ENCODE measurements at places on chromosomes 16 and 17.

- no peak for DNase-seq
Observed at GRCh38 chr17:9645851-9646545, 681 bp downstream of the USP43 start.

- no peak for DNase-seq
Observed at GRCh38 chr16:2497116-2497630, 16.6 kb upstream of the ATP6V0C start.

DNA sequence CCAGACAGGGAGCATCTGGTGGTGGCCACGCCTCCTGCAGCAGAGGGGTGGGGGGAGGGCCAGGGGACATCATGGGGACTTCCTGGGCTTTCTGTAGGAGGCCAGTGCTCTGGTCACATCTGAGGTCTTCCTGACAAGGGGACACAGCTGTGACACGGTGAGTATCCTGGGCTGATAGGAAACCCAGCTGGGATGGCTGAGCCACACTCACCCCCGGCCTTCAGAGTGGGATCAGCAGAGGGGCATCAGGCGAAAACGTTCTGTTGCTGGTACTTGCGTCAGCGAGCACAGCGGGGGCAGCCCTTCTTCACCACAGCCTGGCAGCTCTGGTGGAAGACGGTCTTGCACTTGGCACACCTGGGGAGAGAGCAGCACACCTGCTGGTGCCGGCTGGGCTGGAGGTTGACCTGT is 122.9 kb upstream of the SMURF2 start:
- no peak for DNase-seq

- no peak for DNase-seq
Observed at GRCh38 chr16:61263400-61263799, 772.8 kb downstream of the CDH8 start.

DNA sequence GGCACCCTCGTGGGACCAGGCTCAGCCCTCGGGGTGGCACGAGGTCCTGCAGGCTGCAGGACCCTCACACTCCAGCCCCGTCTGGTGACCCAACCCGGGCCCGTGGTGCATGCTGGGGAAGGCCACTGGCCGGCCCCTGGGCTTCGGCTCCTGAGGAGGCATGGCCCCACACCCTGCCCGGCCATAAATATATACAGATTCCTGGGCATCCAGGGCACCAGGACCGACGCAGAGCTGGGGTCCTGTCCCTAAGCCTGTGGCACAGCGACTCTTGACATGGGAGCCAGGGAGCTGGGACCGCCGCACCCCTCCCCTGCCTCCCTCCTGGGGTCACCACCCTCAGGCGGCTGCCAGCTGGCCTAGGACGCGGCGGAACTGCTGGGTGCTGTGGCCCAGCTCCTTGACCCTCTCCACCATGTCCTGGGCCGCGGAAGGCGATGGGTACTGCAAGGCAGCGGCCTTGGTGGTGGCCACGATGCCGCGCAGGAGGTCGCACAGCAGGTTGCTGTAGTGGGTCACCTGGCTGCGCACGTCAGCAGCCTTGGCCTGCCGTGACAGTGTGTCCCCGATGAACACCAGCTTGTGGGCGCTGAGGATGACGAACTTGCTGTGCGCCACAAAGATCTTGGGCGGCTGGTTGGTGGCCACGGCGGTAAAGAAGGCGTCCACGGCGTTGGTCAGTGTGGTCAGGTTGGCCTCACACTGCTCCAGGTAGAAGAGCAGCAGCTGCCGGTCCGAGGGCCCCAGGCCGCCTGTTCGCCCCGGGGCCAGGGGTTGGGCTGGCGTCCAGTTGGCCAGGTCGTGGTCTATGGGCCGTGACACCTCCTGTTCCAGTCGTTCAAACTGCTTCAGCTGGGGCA is 10.6 kb downstream of the CTRB1 start:
- DNase-seq = no peak

DNA sequence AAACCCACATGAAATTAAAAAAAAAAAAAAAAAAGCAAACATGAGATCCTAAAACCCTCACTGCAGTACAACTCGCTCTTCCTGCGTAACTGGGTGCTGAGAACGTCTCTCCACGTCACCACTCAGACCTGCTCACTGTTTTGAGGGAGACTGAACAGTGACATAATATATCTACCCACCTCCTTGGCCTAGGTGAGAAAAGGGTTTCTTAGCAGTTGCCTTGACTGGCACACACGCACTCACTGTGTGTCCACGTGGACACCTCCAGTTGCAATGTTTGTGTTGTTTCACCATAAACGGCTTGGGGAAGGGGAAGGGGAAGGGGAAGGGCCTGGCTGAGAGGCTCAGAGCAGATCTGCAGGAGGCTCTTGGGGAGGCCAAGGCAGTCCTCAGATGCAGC is 32.0 kb downstream of the FANCA start:
- no peak for DNase-seq

- DNase-seq = no peak
Observed at GRCh38 chr16:87855852-87856715, 13.2 kb downstream of the SLC7A5 start.

DNA sequence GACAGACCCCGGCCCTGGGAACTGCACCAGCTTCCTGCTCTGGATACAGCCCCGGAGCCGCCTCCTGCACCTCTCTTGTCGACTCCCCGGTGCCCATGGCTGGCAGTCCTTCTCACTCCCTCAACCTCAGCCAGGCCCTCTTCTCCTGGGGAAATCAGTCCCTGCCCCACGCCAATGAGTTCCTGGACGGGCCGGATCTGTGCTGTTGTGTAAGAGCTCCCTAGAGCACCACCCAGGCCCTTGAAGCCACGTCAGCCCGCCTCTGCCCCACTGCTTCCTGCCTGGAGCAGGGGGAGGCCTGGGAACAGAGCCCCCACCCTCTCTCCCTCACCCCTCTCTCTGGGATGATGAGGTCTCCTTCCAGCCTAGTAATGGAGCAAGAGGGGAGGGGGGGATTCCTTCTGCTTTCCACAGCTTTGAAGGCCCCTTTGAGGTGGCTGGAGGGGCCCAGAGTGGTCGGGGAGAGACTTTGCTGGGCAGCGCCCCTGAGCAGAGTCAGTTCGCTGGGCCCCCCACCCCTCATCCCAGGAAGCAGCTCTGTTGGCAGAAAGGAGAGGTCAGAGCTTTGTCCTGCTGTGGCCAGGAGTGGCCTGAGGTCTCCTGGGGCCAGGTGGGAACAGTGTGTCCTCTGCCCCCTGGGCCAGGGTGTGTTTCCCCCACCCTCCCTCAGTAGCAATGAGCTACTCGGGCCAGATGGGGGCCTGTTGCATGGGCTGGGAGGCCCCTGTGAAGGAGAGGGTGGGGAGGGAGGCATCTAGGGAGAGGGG is 3.8 kb downstream of the PRR29 start:
- DNase-seq = no peak

DNA sequence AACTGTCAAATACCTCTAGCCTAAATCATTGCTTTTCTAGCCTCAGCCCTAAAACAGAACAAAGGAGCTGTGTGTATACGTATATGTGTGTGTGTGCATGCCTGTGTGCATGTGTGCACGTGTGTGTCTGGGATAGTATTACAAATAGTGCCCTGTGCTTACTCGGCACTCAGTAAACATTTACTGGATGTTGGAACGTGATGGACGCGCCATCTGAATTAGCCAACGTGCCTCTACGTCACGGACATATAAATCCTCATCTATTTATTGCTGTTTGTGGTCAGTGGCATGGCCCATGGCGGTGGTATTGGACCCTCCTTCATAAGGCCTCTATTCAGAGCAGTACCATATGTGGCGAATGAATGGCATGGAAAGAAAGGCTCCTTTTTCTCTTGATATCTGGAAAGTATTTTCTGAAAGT is 37.5 kb downstream of the WWP2 start:
- no peak for DNase-seq

- DNase-seq = no peak
Observed at GRCh38 chr16:27491894-27492587, 57.7 kb downstream of the GTF3C1 start.

DNA sequence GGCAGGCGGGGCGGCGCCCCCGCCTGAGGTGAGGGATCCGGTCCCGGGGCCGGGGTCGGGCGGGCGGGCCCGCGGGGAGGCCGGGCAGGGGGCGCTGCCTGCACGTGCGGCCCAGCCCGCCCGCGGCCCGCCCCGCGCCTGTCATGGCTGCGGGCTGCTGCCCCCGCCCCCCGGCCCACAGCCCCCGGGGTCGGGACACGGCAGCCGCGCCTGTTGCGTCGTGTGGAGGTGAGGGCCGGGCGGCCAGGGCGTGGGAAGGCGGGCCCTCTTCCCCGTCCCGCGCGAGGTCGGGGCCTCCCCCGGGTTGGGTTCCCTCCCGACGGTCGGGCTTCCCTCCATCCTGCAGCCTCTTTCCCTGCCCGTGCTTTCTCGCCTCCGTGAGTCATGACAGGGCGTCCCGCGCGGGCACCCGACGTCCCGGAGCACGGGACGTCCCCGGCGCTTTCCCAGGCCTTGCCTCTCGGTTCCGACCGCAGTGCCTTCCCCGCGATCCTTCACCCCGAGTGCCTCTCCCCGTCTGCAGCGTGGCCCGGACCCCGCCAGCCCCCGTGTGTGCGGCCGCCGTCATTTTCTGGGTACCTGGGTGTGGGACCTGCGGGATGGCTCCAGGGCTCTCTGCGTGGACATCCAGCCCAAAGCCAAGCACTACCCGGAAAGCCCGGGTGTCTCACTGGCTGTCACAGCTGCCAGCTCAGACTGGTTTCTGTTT is 76.7 kb downstream of the CHD9 start:
- no peak for DNase-seq

DNA sequence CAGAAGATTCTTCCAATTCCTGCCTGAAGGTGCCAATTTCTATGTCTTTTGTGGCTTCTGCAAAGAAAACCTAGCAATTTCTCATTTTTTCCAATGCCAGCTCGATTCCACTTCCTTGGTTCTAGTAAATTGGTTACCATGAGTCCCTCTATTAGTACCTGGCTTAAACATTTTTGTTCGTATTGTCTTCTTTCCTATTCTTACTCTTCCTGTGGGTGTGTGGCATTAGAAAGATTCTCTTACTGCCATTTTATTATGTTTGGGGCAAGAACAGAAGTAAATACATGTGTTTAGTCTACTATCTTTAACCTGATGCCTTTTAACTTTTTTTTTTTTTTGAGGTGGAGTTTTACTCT is 20.3 kb upstream of the MAPK3 start:
- DNase-seq = no peak

DNA sequence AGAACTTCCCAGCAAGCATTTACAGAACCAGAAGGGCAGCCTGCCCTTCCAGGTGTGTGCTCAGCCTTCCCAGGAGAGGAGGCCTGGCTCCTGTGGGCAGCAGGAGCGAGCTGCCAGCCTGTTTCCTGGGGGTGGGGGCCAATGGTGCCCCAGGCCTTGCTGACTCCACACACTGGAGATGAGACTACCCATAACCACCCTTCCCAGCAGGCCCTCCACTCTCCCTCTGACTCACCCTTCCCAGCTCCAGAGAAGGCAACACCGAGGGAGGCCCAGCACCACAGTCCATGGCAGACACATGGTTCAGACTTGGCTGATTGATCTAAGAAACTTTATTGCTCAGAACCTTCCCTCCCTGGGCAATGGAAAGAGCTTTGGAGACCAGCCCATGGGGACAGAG is 1.8 kb upstream of the PRSS53 start:
- DNase-seq = no peak

GRCh38 chr16:7979448-7980132 is 610.7 kb downstream of the TMEM114 start:
- DNase-seq = no peak

DNA sequence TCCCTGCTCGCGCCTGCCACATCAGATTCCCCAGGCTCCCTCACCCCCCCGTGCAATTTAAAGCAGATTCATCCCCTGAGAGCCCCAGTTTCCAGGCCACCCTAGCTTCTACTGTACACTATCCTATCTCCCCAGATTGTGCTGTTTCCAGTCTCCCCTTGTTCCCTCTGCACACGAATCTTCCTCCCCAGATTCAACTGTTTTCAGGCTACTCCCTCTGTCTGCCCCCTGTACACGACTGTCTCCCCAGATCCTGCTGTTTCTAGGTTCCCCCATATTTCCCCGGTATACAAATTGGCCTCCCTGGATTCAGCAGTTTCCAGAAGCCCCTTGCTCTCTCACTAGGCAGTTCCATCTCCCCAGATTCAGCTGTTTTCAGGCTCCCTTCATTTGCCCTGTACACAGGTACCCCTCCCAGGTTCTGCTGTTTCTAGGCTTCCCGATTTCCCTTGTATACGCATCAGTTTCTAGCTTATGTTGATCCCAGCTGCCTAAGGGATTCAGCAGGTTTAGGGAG is 22.9 kb downstream of the COPZ2 start:
- no peak for DNase-seq

- no peak for DNase-seq
Observed at GRCh38 chr17:81867170-81867990, 3.8 kb downstream of the ARHGDIA start.

GRCh38 chr17:49132699-49133364 is at the start of gene B4GALNT2:
TSS of gene B4GALNT2 (plus strand) at chr17:49132769. CDS start at chr17:49132793, 24 bp downstream.
- no peak for DNase-seq

DNA sequence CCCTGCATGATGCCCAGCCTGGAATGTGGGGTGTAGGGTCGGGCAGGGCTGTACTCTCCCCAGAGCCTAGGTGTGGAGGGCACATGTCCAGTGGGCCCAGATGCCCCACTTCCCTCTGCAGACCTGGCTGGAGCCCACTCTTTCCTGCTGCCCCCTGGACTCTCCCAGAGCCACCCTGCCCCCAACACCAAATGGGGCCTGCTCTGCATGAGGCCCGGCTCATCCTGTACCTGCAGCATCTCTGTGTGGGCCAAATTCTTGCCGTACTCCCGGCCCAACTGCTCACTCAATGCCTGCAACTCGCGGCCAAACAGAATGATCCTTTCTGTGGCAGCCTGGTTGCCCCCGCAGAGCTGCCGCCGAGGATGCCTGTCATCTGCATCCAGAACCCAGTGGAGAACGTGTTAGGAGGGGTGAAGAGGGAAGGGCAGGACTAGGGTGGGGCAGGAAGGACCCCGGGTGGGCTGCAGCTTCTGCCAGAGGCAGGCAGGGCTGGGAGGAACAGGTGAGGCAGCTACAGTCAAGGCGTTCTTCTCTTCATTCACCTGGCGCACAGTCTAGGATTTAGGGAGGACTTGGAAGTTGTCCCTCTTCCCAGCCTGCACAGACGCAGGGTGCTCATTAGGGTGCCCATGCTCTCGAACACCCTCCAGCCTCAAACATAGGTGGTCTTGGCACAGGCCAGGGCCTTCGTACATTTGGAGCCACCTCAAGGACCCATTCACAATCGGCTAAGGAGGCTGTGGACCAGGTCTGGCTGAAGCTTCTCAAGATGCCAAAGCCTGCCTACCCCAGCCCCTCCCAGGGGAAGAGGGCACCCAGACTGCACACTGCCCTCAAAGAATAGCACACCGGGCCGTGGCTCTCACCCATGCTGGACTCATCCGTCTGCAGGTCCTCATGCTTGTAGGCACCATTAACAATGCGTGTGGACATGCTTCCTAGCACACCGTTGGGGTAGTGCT is 8.7 kb upstream of the GFOD2 start:
- no peak for DNase-seq

- DNase-seq = no peak
Observed at GRCh38 chr16:6204945-6205344, 1107.3 kb upstream of the EEF2KMT start.

GRCh38 chr16:74837056-74837455 is 62.4 kb upstream of the FA2H start:
- DNase-seq = no peak

- no peak for DNase-seq
Observed at GRCh38 chr17:62625184-62625869, 2.1 kb upstream of the MRC2 start.

- DNase-seq = no peak
Observed at GRCh38 chr17:56976941-56977608, 856 bp upstream of the SCPEP1 start.
